ENCODE measurements at places on chromosomes 5 and 9.

DNA sequence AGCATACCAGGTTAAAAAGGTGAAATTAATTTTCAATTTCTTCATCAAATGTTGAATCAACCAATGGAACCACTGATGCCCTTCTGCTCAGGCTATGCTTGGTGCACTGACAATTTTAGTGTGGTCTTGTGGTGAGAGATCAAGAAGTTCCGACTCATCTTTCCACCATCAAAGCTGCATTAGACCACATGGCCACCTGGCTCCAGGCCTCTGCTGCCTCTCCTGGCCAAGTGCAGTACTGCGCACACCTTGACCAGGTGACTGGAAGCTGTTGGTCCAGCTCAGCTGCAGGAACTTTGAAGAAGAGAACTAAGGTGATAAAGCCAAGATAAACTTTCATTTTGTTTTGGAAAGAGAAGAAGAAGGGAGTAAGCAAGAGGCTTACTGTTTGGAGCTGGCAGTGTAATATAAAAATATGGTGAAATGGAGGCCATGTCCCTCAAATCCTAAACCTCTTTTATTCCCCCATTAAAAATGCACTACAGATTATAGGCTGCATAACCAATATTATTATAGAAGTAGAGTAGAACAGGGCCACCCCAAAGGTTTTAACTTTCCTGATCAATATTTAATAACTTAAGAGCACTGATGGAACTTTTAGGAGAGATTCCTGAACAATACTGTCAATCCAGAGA is 315.5 kb upstream of the C9orf72 start:
- no peak for DNase-seq

- DNase-seq = no peak
Measured at GRCh38 chr5:126267438-126267837, 155.8 kb upstream of the GRAMD2B start.

DNA sequence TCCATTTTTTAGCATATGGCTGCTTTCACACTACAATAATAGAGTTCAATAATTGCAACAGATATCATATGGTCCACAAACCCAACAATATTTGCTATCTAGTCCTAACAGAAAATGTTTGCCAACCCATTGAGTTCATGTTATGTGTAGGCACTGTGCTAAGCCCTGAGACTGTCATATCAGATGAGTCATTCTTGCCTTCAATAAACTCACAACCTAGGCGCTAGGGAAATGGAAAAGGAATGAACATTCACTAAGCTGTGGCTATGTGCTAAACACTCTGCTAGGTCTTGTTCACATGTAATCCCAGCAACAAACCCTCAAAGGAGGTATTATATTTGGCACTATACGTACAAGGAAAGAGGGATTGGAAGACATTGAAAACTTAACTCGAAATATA is 8.4 kb upstream of the TIMD4 start:
- no peak for DNase-seq

GRCh38 chr5:6900247-6901227 is 187.3 kb downstream of the TENT4A start:
- DNase-seq = no peak

- no peak for DNase-seq
Measured at GRCh38 chr5:11075035-11075805, 314.2 kb upstream of the DAP start.

- DNase-seq = no peak
Measured at GRCh38 chr5:124748687-124749594, 2.5 kb upstream of the ZNF608 start.

DNA sequence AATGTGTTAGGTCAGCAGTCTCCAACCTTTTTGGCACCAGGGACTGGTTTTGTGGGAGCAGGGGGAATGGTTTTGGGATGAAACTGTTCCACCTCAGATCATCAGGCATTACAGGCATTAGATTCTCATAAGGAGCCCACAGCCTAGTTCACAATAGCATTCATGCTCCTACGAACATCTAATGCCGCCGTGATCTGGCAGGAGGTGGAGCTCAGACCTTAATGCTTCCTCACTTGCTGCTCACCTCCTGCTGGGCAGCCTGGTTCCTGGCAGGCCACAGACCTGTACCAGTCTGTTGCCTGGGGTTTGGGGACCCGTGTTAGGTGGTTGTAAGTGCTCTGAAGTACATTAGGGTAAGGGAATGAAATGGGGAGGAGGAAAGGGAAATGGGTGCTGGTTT is 9.7 kb upstream of the CTNNA1 start:
- DNase-seq = no peak

GRCh38 chr5:39712316-39713249 is 287.8 kb upstream of the DAB2 start:
- no peak for DNase-seq

DNA sequence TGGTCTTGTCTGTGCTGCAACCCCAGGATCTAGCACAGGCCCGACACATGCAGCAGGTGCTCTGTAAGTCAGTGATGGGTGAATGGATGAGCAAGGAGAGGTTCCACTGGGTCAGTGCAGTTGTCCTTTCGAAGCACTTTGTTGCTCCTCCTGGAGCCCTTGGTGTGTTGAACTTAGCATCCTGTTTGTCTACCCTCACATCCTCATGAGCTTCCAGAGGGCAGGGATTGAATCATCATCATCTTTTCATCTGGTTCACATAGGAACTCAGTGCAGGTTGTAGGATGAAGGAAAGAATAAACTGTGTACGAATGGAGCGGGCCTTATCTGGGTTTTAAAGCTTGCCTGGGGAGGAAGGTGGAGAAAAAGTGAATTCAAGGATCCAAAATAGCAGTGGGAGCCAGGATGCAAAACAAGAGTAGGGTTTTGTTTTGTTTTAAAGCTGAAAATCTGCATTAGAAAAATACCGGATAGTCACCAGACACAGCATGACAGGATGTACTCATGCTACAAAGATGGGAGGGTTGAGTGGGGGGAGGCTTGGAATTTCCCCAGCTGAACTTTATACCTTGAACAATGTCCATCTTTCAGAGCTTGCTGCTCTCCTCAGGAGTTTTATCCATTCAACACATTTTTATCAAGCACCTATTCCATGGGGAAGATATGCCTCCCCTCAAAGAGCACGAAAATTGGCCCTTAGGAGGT is 55.8 kb downstream of the PTTG1 start:
- no peak for DNase-seq

DNA sequence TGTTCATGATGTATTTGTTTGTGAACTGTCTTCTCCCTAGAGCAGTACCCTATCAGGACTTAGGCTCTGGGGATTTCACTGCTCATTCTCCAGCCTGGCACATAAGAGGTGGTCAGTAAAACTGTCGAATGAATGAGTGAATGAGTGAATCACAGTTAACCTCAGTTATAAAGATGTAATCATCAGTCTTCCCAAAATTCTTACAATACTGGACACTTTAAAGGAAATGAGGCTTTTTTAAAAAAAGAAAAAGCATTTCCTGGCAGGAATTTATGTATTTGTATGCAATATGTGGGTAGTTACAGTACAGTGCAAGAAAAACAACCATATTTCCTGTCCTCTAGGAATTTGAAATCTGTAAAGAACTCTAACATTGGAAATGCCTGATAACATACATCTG is 59.6 kb downstream of the RAI14 start:
- DNase-seq = no peak

DNA sequence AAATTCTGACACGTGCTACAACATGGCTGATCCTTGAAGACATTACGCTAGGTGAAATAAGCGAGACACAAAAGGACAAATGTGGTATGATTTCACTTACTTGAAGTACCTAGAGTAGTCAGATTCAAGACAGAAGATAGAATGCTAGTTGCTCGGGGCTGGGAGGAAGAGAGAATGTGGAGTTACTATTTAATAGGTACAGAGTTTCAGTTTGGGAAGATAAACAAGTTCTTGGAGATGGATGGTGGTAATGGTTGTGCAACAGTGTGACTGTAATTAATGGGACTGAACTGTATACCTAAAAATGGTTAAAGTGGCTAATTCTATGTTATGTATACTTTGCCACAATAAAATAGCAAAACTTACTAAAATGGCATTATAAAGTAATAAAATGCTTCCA is 34.4 kb downstream of the PAM start:
- no peak for DNase-seq

GRCh38 chr5:132714456-132715307 is 22.7 kb downstream of the KIF3A start:
- no peak for DNase-seq

- no peak for DNase-seq
Measured at GRCh38 chr9:113143432-113144227, 7.2 kb upstream of the SLC31A2 start.

DNA sequence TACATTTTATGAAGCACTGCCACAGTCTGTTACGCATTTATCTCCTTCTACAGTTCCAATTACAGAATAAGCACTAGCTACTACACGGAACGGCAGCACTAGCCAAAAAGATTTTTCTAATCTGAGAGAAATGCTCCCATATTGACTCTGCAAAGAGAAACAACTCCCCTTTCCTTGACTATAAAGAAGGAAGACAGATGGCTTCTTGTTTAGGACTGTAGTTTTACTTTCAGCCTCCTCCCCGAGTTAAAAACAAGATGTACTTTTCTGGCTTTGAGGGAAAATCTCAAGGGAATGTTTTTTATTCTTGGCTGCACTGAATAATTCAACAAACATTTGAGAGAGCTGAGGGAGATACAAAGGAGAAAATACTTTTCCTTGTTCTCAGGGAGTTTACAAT is 1.9 kb upstream of the SLC44A1 start:
- no peak for DNase-seq

GRCh38 chr9:111891910-111892499 is 4.6 kb upstream of the UGCG start:
- no peak for DNase-seq

- DNase-seq = no peak
Measured at GRCh38 chr5:53364061-53364460, 116.4 kb upstream of the FST start.

DNA sequence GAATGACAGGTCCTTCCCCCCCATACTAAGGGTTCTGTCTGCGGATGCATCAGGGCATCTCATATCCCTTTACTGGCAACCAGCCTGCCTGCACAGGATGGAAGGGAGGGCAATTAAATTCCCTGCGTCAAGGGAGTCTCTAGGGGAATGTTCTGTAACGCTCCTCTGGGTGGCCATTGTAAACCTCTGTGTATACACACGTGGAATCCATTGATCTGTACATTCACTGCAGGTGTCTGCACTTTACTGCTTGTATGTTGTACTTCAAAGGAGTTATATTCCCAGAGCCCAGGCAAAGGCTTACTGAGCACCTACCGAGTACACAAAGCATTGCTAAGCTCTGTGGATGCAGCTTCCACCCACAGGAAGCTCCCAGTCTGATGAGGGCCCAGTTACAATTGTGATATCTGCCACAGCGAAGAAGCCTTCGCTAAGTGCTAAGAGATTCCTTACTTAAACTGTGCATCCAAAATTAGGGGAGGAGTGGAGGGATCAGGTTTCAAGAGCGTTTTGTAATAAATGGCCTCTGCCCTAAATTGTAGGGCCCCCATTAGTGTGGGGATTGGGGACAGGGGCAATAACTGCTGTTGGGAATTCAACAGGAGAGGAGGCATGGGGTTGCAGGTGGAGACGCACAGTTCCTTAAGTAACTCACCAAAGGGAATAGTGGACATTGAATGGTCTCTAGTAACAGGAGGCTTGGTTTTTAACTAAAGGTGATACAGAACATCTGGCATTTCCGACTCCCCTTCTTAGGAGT is 1.5 kb upstream of the RETREG1 start:
- no peak for DNase-seq

DNA sequence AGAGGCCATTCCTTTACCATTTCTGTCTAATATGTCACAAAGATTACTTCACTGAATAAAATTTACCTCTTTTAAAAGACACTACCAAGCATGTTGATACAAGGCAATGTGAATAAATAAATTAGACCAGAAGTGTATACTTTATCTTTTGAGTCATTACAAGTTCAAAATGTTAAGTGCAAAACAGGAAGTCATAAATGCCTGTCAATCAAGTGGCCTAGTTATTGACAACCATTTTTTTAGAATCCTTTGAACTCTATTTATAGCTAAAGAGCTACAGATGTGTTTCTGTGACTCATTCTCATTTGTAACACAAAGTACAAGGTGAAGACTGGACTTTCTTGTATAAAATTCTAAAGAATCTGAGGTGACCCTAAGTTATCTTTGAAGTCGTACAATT is 602.7 kb upstream of the SEMA6A start:
- DNase-seq = no peak

GRCh38 chr5:98961665-98962344 is 33.0 kb upstream of the CHD1 start:
- no peak for DNase-seq

DNA sequence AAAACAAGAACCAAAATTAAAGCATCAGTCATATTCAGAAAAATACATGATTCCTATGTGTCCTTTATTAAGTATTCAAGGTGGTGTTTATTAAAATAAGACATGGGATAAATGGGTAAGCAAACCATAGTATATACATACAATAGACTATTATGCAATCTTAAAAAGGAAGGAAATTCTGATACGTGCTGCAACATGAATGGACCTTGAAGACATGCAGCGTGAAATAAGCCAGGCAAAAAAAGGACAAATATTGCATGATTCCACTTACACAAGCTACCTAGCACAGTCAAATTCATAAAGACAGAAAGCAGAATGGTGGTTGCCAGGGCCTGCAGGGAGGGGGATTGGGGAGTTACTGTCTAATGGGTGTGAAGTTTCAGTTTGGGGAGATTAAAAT is 127.7 kb downstream of the DMAC1 start:
- no peak for DNase-seq

GRCh38 chr5:72837524-72838096 is 21.1 kb downstream of the TNPO1 start:
- no peak for DNase-seq

DNA sequence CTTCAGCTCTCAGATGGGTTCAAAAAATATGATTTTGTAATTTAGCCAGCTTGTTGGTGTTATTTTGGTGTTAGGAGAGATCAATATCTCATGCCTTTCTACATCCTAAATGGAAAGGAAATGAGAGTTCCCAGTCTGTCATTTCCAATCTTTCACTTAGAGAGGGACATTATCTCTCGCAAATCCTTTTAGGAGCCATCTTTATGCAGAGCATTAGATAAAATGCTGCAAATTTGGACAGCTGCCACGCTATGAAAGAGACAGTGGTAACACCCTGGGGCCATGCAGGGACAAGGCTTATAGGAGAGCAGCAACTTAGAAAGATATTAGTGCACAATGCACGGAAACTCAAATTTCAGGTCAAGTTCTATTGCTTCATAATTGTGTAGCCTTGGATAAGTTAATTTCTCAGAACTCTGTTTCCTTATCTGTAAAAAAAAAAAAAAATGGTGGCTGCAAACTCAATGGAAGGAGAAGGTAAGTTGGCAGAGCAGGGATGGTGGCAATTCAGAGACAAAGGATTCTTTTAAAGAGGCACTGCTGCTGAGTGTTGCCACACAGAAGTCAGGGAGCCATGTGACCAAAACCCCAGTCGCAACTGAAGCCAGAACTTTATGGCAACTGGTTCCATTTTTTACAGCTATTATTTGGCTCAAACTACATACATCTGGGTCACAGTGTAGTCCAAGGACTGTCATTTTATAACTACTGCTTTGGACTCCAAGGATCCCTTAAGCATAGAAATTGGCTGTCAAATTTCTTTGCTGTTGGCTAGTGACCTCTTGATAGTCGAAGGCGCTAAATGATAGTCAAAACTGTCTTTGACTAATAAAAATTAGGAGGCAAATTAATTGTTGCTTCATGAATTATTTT is 210.2 kb downstream of the FRMD3 start:
- no peak for DNase-seq
